Heart right ventricle (tissue), 16 donors: ENCODE measurements at places on chromosomes 3 and 15. TPM values are rescaled to one million over a fixed set of nuclear protein-coding genes. Genes with fewer than 3 reads are reported as not detected.

The MORF4L1 gene
- total RNA-seq, result 399 TPM

The CTXN2 gene
- total RNA-seq, result not detected

DNA sequence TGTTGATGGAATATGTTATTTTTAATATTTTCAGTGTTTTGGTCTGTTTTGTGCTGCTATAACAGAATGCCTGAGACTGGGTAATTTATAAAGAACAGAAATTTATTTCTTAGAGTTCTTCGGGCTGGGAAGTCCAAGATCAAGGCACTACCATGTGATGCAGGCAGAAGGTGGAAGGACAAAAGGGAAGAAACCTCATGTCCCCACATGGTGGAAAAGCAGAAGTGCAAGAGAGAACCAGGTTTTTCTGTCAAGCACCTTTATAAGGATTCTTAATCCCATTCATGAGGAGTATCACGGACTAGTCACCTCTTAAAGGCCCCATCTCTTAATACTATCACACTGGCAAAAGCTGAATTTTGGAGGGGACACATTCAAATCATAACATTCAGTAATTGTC, 57.9 kb upstream of the EPHB3 start:
- no peak for DNase-seq
- no peak overlapping the region for H3K27ac ChIP-seq
- no peak overlapping the region for H3K4me3 ChIP-seq
- H3K4me1 ChIP-seq, result no peaks in the 10 kb centered on the region
- peaks cover 19% of the 10 kb centered on the region for H3K27me3 ChIP-seq

GRCh38 chr3:185197068-185197467, 44.2 kb upstream of the C3orf70 start:
- DNase-seq, result no peak
- H3K4me3 ChIP-seq, result no peak overlapping the region
- no peaks in the 10 kb centered on the region for H3K36me3 ChIP-seq
- no peak overlapping the region for H3K27ac ChIP-seq
- no peaks in the 10 kb centered on the region for H3K27me3 ChIP-seq
- no peaks in the 10 kb centered on the region for H3K4me1 ChIP-seq

- peaks cover 6% of the 10 kb centered on the region for H3K27me3 ChIP-seq
- no peak for DNase-seq
- peaks cover 9% of the 10 kb centered on the region for H3K4me1 ChIP-seq
- H3K36me3 ChIP-seq, result no peaks in the 10 kb centered on the region
- H3K4me3 ChIP-seq, result peak overlapping the region; percentile 48
Observed at GRCh38 chr3:112639455-112640225, 1.3 kb downstream of the CCDC80 start.

- no peak overlapping the region for H3K4me3 ChIP-seq
- DNase-seq, result no peak
- no peaks in the 10 kb centered on the region for H3K27me3 ChIP-seq
- no peaks in the 10 kb centered on the region for H3K36me3 ChIP-seq
- peaks cover 21% of the 10 kb centered on the region for H3K4me1 ChIP-seq
- H3K27ac ChIP-seq, result no peak overlapping the region
Observed at GRCh38 chr15:59303633-59304032, 69.0 kb downstream of the MYO1E start.
